ENCODE measurements at places on chromosomes 2 and 18.

GRCh38 chr2:140737006-140737405 is 1393.8 kb downstream of the LRP1B start:
- no peak for DNase-seq

DNA sequence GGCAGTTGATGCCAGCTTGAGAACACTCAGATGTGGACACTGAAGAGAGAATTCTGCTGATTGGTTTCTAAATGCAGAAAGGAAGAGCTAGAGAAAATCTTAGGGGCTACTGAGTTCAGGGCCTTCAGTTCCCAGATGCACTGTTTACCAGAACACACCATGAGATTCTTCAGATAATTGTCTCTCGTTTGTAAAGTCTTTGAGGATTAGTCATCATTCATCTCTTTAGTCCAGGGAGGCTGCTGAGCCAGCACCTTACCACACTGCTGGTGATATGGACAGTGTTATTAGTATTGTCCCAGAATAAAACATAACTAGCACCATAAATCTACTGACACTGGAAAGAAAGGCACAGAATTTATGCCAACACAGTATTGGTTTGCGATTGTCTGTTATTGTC is 690.8 kb upstream of the CELF4 start:
- no peak for DNase-seq

DNA sequence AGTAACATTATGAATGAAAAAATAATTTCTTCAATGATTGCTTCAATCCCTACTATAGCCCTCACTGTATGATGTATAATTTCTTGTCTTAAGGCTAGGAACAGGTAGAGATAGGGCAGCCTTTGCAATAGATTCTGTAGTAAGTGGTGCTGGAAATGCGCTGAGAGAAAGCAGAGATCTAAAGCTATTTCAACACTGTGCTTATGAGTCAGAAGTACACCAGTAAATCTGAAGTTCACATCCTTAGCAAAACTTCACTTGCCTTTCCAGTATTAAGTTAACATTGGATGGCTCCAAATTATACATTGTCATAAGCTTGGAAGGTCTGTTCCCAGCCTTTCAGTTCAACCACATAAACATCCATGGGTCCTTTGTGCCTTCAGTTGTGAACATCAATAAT is 178.2 kb upstream of the EPHA4 start:
- no peak for DNase-seq

- no peak for DNase-seq
Measured at GRCh38 chr2:174738841-174739240, 25.4 kb downstream of the CHRNA1 start.

DNA sequence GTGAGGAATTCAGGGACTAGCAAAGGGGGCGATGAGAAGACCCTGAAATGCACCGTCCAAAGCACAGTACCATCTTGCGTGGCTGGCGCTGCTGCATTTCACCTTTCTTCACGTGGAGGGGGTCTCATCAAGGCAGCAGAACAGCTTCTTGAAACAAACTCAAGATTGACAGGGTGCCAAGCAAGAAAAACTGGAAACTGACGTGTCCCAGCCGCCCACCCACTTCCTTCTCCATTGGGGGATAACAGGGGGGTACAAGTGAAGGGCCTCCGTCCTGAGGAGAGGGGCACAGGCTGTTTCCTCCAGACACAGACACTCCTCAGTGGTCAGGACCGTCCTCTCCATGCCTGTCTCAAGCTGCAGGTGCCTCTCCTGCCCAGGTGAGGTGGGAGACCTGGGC is 32.5 kb downstream of the HDAC4 start:
- no peak for DNase-seq

GRCh38 chr2:116724550-116724949 is 1089.9 kb upstream of the DDX18 start:
- DNase-seq = no peak

DNA sequence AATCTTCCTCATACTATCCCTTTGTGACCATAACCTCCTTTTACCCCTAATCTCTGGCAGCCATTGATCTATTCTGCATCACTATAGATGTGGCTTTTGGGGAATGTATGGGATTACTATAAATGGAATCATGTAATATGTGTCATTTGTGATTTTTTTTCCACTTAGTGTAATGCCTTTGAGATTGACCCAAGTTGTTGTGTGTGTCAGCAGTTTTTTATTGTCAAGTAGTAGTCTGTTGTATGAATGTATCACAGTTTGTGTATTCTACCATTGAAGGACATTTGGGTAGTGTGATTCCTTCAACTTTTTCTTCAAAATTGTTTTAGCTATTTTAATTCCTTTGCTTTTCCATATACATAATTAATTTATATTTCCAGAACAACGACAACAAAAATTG is 18.6 kb downstream of the VRK2 start:
- no peak for DNase-seq

DNA sequence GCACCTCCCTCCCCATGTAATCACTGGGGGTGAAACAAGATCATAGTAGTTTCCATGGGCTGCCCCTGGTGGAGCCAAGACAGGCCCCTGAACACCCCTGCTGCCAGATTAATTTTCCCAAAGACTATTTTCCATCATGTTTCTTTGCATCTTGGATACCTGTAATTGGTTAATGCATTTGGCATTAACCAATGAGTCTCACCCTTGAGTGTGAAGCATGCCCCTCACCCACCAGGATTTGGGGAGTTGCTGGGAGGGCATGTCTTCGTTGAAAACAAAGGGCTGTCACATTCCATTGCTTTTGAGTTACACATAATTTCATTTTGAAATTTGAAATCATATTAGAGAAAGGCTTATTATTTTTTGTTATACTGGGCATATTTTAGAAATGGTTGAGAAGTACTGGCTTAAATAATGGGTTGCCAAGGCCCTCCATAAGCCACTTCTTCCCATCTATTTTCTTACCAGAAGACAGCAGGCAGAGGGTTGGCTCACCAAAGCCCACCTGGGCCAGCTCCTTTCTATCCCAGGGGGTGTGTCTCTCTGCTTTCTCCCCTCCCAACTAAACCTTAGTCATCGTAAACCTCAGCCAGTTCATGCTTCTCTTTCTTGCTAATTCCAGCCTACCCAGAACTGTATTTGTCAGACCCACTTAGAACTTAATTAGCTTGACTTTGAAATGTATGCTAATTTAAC is 51.8 kb downstream of the ATIC start:
- no peak for DNase-seq

GRCh38 chr18:77116201-77117080 is 16.1 kb downstream of the MBP start:
- no peak for DNase-seq

GRCh38 chr2:69241093-69241492 is 145.9 kb downstream of the GFPT1 start:
- DNase-seq = no peak

DNA sequence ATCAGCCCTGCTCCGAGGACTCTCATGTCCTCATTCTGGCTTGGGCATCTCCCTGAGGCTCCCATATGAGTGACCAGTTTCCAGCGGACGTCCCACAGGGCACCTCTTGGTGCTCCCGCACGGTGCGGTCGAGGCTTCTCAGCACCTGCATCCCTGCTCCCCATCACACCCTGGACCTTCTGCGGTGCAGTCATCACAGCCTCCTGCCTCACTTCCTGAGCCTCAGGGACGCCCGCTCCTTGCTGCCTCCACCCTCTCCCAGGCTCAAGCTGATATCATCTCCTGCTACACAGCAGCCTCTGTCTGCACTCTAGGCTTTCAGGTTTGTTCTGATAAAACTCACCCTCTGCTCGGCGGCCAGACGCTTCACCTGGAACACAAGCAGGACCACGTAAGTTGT is 185.0 kb downstream of the TMEM18 start:
- no peak for DNase-seq

DNA sequence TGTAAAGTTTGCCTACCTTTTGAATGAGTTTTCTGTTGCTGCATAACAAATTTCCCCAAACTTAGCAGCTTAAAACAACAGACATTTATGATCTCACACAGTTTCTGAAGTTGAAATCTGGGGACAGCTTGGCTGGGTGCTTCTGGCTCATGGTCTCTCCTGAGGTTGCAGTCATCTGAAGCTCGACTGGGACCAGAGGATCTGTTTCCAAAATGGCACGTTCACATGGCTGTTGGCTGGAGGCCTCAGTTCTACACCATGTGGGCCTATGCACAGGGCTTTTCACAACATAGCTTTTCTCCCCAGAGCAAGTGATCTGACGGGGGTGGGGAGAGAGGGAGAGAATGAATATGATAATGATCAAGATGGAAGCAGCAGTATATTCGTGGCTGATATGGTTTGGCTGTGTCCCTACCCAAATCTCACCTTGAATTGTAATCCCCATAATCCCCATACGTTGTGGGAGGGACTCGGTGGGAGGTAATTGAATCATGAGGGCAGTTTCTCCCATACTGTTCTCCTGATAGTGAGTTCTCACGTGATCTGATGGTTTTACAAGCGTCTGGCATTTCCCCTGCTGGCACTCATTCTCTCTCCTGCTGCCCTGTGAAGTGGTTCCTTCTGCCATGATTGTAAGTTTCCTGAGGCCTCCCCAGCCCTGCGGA is 3.5 kb downstream of the RALB start:
- DNase-seq = no peak

- no peak for DNase-seq
Measured at GRCh38 chr18:49778826-49779465, 34.4 kb downstream of the ACAA2 start.

DNA sequence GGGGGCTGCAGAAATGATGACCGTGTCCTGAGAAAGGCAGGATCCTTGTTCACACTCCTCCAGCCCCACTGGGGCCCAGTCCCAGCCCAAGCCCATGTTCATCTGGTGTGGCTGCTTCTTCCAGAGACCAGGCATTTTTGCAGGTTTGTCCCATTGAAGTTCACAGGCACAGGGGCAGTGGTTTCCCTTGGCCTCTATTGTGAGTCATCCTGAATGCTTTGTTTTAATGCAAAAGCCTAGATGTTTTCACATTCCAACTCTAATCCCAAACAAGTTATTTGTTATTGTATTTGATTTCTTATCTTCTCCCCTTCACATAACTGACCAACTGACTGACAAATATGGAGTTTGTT is 426.4 kb upstream of the ID2 start:
- DNase-seq = no peak

DNA sequence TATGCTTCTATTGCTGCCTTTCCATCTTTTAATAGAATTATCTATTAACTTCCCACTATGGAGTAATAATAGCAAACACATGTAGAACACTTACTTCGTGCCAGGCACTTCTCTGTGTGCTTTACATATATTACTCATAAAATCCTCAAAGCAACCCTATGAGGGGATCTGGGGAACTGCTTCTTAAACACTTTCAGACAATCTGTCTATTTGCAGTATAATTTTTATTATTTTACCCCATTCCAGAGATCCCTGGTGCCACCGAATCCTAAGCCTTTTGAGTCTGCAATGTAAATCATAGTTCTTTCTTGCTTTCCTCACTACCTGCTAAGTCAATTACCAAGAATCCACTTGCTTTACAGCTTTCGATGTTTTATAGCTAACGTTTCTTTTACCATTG is 25.6 kb upstream of the GCFC2 start:
- DNase-seq = no peak

DNA sequence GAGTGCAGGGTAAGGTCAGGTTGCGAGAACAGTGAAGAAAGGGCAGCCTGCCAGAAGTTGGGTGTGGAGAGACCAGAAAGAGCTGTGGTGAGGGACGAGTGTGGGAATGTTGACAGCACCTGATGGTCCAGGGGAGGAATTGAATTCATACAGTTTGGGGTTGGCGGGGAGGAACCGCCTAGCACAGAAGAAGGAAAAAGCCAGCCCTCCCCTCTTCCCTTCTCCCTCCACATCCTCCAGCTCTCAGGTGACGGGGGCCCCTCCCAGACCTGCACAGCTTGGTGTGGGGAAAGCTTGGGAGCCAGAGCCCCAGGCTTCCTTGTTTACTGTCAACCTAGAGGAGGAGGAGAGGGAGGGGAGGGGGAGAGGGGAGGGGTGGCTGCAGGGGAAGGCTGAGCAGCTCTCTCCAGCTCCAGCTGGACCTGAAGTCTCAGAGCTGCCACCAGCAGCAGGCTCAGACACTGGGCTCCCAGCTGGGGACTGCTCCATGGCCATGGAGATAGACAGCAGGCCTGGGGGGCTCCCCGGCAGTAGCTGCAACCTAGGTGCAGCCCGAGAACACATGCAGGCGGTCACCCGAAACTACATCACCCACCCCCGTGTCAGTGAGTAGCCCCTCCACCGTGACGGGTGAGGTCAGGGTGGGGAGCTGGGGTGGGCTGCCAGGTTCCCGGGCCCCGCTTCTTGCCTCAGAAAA is at the start of gene ATP6V1B1:
Gene ATP6V1B1 (plus strand): TSS at position 433 of the 697 bp plus-strand sequence. CDS start 55 bp downstream, at position 488.
- no peak for DNase-seq

- no peak for DNase-seq
Measured at GRCh38 chr2:233329489-233330135, 22.0 kb downstream of the SAG start.

- DNase-seq = no peak
Measured at GRCh38 chr2:157245846-157246764, 11.4 kb upstream of the GALNT5 start.

- no peak for DNase-seq
Measured at GRCh38 chr18:48573632-48574283, 34.9 kb downstream of the CTIF start.

- no peak for DNase-seq
Measured at GRCh38 chr2:67453310-67453709, 56.2 kb downstream of the ETAA1 start.

- no peak for DNase-seq
Measured at GRCh38 chr18:36424741-36425142, 127.2 kb downstream of the FHOD3 start.

DNA sequence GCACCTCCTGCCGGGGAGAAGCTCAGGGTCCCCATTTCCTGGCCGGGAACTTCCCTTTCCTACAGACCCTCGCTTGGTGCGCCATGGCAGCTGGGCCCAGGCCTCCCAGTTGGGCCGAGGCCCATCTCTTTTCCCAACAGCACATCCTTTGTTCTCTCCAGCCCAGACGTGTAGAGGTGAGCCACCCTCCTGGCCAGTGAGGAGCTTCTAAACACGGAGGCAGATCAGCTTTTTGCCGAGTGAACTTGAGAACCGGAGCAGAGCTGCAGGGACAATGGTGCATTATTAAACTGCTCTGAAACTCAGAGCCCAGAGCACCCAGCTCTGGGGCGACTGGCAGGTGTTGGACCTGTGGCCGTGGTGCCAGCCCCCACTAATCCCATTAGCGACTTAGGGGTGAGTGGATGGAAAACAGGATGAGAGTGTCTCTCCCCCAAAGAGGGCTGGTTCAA is 25.4 kb downstream of the SH3BP4 start:
- no peak for DNase-seq

- no peak for DNase-seq
Measured at GRCh38 chr2:171102802-171103201, 57.9 kb downstream of the TLK1 start.

DNA sequence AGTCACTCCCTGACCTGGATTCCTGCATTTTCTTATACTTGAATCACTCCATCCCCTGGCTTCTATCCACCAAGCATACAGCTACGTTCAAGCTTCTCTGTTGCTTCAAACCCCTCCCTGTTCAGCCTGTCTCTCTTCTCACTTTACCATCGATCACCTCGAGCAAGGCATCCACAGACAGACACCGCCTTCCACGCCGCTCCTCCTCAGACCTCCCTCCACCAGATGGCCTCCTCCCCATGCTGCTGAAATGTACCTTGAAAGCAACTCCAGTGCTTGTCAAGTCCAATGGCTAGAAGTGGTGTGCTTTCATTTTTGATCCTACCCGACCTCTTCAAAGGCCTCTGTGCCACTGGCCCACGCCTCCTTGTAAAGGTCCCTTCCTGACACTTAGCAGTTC is 131.3 kb upstream of the ACAA2 start:
- no peak for DNase-seq

All from iPS DF 19.7 (cell line).